ENCODE measurements at places on chromosomes 6 and 20.

GRCh38 chr6:36612101-36612625 lies 18.0 kb downstream of the SRSF3 start:
- DNase-seq = no peak

- no peak for DNase-seq
These were observed 2.9 kb downstream of the CHRNA4 start for GRCh38 chr20:63357921-63358905.

DNA sequence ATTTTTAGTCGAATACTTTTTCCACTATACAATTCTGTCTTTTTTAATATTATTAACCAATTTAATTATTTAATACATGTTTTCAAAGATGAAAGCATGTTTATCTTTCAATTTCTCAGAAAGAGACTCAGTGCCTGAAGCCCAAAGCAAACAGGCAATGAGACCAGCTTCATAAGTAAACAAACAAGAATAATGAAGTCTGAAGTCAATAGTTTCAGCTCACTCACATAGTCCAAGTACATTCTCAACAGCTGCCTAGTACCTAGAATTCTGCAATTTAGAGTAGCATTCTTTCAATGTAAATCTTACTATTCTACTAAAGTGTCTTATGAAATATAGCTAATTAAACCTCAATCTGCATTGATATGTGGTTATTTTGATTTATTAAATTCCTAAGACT lies 626.5 kb upstream of the NRSN1 start:
- no peak for DNase-seq

DNA sequence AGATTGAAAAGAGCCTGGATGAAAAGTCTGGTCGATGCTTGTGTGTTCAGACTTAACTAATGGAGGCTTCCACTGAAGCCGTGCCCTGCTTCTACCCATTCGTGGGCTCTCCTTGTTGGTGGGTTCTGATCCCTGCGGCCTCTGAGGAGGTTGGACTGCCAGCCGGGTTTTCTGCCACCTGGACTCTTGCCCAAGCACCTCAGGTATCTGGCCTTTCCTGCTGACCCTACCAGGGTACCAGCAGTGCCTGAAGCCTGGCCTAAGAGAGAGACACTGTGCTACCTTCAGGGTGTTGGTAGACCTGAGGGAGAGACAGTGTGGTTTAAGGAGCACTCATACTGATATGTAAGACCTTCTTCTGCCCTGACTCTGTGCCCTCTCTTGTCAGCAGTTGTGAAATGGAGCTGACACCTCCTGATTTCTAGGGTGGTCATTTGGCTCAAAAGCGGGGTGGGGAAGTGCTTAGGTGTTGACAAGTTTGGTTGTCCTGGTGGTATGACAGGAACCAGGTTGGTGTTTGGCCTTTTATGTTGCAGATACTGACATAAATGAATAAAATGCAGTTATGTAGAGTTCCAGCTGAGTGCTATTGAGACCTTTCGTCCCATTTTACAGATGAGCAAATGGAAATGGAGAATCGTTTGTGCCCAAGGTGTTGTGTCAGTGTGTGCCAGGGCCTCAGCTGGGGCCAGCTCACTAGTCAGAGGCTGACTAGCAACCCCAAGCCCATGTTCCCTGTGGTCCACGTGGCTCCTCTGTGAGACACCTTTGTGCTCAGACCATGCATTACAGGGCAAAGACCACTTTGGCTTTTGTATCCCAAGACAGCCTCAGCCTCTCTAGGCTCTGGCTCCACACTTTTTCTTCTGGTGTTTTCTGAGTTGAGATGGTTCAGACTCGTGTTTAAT lies 3.1 kb downstream of the PLCG1 start:
- no peak for DNase-seq

DNA sequence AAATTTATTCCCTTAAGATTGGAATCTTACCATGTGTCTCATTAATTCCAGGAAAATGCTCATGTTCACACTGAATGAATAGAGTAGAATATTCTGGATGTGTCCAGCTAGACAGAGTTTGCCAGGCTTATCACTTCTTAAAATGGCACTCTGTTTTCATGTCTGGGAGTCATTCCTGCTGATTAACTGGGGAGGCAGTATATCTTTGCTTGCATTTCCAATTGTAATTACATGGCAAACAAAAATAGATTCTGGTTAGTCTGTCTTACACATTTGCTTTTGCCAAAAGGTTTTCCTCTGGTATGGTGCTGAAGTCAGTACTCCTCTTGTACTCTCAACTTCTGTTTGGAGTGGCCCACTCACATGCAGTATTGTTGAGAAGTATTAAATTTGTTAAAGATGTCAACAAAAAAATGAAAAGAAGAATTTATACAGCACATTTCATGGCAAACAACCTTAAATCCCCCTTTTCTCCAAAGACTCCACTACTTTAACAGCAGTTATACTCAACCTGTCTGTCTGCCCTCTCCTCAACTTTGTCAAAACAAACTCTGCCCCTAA lies 70.2 kb downstream of the TENT5A start:
- DNase-seq = no peak

Measured in stimulated activated CD4-positive, alpha-beta T cell treated with anti-CD3 and anti-CD28 coated beads, Interleukin-4, amount 100 ng/mL, for 1 hour (primary cell).